ENCODE measurements at places on chromosomes 3 and 15. TPM values are rescaled to one million over a fixed set of nuclear protein-coding genes. Genes with fewer than 3 reads are reported as not detected.

GRCh38 chr3:20378315-20378714, 192.3 kb upstream of the SGO1 start:
- no peak for DNase-seq

- DNase-seq = no peak
Observed at GRCh38 chr3:14797731-14798130, 21.0 kb upstream of the FGD5 start.

The P2RY14 gene
- 0.05 TPM for total RNA-seq

GRCh38 chr3:151351219-151351618, 21.9 kb upstream of the P2RY13 start:
- no peak for DNase-seq

DNA sequence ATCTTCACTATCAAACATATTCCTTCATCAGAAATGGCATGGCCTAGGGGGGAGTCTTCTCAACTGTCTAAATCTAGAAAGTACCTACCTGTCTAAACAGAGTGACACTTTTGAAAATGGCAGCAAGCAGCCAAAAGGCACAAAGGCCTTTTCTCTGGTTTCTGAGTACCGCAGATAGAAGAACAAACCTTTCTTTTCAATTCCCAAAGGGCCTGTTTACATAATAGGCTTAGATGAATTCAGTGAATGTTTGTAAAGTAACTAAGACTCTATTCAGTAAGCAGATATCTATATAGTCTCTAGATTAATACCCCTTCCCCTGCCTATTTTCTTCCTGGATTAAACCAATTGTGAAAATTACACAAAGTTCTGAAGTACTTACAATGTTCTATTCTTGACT, 7.1 kb downstream of the MYEF2 start:
- no peak for DNase-seq

The NDUFB5 gene
- 316 TPM for total RNA-seq

DNA sequence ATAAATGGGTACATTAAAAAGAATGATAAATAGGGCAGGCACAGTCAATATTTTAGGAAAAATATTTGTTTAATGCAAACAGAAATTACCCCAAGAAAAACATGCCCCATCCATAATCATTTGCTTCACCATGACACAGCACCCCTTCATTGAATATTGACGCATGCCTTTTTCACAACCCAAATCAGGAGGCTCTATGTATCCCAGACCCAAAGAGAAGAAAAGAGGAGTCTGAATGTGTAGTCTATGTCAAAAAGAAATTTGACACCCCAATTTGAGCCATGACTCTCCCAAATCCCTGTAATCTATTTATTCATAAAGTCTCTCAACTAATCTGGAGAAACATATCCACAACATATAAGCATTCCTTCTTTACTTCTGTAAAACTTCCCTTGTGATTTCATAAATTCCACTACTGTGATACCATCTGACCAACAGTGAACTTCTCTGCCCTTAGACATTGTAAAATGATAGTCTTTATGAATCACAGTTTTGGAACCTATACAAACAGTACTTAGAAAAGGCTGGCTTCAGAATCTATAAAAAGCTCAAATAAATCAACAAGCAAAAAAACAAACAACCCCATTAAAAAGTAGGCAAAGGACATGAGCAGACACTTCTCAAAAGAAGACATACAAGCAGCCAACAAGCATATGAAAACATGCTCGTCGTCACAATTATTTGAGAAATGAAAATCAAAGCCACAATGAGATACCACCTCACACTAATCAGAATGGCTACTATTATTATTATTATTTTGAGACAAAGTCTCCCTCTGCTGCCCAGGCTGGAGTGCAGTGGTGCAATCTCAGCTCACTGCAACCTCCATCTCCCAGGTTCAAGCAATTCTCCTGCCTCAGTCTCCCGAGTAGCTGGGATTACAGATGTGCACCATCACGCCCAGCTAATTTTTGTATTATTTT, 53.4 kb upstream of the XRN1 start:
- peak; percentile 86 for DNase-seq

The XCR1 gene
- total RNA-seq = not detected

The SPTSSB gene
- total RNA-seq = not detected

The STX19 gene
- total RNA-seq = not detected

The CLDN18 gene
- 0.26 TPM for total RNA-seq

- DNase-seq = no peak
Observed at GRCh38 chr15:64251658-64252057, 88.8 kb upstream of the PPIB start.

- no peak for DNase-seq
Observed at GRCh38 chr3:101896083-101896757, 46.9 kb downstream of the NFKBIZ start.

- peak; percentile 10 for DNase-seq
Observed at GRCh38 chr15:81939604-81940440, 106.0 kb downstream of the MEX3B start.

GRCh38 chr3:39329493-39329892, at the start of gene CCR8:
Gene CCR8, plus strand, starts transcription at chr3:39329709. Its CDS starts 2,623 bp downstream, at chr3:39332332.
- DNase-seq = no peak

DNA sequence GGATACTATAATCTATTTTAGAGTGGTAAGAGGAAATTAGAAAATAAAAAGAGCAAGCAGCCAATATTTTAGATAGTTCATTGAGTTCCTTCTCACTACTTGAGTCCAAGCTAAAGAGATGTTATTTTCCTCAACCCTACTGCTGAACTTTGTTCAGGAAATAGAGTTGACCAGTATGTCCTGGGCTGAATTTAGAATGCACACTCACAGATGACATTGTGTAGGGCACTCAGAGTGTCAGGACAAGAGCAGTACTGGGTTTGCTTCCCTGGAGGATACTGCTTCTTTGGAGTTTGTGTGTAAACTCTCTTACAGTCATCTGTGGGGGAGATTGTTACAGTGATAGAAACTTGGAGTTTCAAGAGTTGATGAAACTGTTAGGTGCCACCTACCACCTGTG, 80.0 kb upstream of the AGBL1 start:
- no peak for DNase-seq

The GOLGA6L6 gene
- not detected for total RNA-seq

The ZPLD1 gene
- not detected for total RNA-seq
